Stimulated activated CD8-positive, alpha-beta memory T cell treated with anti-CD3 and anti-CD28 coated beads, Interleukin-2, amount 100 ng/mL, for 1 hour (primary cell): ENCODE measurements at places on chromosomes 7 and 10.

DNA sequence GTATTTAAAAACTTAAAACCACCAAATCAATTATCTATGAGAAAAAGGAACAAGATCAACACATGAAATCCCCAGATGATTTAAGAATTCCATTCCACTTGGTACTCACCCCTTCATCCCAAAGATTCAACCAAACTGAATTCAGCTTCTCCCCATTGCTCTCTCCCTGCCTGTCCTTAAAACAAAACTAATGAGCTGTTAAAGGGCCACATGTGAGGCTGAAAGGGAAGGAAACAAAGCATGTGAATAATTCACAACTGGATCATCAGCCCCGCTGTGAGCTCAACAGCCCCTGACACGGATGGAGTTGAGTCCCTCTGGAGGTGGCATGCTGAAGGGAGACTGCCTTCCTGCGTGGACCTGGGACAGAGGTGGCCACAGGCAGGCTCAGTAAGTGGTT is 32.9 kb downstream of the VOPP1 start:
- DNase-seq: no peak

- DNase-seq: no peak
These were observed 178.0 kb downstream of the SRPK2 start for GRCh38 chr7:105210721-105211205.

- DNase-seq: no peak
These were observed 20.0 kb downstream of the RBM17 start for GRCh38 chr10:6108631-6109443.

DNA sequence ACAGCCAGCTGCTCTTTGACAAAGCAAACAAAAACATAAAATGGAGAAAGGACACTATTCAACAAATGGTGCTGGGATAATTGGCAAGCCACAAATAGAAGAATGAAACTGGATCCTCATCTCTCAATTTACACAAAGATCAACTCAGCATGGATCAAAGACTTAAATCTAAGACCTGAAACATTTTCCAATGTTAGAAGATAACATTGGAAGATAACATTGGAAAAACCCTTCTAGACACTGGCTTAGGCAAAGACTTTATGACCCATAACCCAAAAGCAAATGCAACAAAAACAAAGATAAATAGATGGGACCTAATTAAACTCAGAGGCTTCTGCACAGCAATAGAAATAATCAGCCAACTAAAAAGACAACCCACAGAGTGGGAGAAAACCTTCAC is 425.7 kb upstream of the SEMA3D start:
- no peak for DNase-seq

DNA sequence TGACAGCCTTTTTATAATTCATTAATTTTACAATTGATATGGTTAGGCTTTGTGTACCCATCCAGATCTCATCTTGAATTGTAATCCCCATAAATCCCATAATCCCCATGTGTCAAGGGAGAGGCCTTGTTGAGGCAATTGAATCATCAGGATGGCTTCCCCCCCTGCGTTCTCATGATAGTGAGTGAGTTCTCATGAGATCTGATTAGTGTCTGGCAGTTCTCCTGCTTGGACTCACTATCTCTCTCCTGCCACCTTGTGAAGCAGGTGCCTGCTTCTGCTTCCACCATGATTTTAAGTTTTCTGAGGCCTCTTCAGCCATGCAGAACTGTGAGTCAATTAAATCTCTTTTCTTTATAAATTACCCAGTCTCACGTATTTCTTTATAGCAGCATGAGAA is 165.7 kb upstream of the GNAI1 start:
- no peak for DNase-seq

DNA sequence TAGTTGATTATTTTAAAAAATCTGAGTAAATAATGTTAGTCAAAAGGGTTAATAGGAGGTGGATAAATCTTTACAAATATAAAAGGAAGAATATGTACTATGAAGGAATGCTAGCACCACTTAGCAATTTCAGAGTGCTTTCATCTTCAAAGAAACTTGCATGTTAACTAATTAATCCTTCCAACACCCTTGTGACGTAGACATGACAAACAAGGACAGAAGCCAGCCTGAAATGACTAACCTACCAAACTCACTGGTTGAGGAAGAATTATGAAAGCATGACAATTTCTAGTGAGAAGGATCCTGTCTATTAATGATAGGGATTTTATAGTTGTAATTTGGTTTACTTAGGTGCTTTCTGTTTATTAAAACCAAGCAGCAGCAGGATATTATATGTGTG is 468.0 kb upstream of the FZD8 start:
- no peak for DNase-seq

DNA sequence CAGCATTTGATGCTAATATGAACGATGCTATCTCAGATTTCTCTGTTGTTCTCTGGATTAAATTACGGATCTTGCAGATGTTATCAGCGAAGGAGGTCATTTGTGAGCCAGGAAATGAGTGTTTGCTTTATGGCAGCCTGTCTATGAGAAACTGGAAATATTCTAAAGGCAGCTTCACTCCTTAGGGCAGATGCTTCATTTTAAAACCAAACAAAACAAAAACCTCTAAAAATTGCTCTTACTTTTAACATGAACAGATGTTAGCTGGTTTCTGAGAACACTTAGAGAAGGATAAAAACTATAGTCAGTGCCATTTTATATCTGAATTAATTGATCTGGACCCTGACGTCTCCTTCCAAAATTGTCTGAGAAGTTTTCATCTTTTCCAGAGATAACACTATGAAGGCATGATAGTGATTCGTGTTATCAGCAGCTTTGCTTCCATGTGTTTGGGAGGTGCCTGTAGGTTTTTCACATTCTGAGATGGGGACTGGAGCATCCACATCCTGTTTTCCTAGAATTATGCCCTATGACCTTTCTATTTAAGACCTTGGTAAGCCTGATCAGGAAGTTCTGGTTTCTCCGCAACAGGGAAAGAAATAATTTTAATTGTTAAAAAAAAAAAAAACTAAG is 53.1 kb downstream of the CPED1 start:
- no peak for DNase-seq

DNA sequence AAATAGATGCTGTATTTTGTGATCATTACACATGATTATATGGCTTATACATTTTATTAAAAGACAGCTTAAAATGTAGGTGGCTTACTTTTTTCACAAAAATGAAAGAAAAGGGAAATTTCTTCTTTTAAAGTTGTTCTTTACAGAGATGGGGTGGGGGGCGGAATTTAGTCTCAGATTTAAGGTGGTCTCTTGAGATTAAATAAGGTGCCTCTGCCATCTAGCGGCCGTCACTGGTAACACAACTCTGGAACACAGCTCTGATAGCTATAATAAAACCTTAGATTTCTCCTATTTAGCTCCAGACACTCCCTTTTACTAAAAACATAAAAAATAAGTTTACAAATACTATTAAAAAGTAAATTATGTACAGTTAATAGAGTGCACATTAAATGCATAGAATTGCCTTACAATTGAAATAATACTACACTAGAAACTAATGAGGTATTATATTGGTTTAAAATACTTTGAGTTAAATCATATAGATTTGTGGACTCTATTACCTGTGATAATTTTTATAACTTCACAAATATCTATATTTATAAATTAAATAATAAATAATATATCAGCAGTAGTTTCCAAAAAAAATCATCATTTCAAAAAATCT is 210.9 kb downstream of the DGKB start:
- peak; percentile 8 for DNase-seq

DNA sequence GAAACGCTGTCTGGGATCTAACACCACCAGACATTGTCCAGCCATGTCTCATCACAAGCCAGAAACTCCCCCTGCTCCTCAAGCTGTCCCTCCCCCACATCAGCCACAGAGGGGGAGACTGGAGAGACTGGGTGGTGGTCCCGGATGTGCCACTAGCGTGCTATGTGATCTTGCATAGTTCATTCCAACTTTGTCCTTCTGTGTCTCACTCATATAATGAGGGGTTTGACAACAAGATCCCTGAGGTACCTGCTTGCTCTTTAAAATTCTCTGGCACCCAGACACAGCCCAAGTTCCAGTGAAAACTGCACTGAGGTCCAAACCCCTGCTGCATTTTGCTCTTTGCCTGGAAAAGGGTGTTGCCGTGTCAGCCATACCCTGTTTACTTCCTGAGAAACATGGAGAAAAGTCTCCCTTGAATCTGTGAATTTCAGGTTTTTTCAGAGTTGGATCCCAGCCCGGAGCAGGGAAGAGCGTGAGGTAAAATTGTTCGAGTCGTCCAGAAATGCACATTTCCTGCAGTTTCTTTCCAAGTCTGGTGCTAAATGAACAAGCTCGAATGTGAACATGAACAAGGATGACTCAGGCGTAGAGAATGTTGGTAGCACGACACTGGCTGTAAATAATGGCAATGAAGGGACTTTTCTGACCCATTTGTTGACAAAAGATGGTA is 156.6 kb downstream of the CCDC3 start:
- DNase-seq: no peak

- no peak for DNase-seq
These were observed 68.9 kb downstream of the PFKFB3 start for GRCh38 chr10:6271663-6272062.

GRCh38 chr7:37666026-37666799 is 17.4 kb upstream of the GPR141 start:
- DNase-seq: no peak

DNA sequence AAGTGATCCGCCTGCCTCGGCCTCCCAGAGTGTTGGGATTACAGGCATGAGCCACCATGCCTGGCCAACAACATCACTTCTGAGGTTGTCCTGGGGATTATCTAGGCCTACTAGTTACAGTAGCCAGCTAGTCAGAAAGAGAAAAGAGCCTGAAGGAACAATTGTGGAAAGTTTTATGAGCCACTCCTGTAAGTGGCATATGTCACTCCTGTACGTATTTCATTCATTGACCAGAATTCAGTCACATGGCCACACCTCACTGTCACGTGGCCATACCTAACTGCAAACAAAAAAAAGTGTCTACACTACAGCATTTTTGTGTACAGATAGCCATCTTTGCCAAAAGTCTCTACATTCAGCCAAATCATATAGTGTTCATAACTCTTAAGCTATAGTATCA is 85.7 kb downstream of the ANKIB1 start:
- DNase-seq: no peak
